ENCODE measurements at places on chromosomes 5 and 9. TPM values are rescaled to one million over a fixed set of nuclear protein-coding genes. Genes with fewer than 3 reads are reported as not detected.

TAF11L8 gene
- not detected for total RNA-seq

FBP1 gene
- not detected for total RNA-seq

MED7 gene
- total RNA-seq: 9.0 TPM

ENTREP1 gene
- under 0.01 TPM for total RNA-seq

VLDLR gene
- total RNA-seq: 4.7 TPM

NR4A3 gene
- total RNA-seq: under 0.01 TPM

GFI1B gene
- total RNA-seq: 0.32 TPM

IL4 gene
- not detected for total RNA-seq

TMEM215 gene
- total RNA-seq: not detected

REEP2 gene
- total RNA-seq: 13.0 TPM

CNTNAP3 gene
- total RNA-seq: 0.64 TPM

IFT74 gene
- 15.5 TPM for total RNA-seq

CNOT8 gene
- total RNA-seq: 60.5 TPM

ROR2 gene
- 5.2 TPM for total RNA-seq

DCANP1 gene
- not detected for total RNA-seq

RNF224 gene
- not detected for total RNA-seq

NKD2 gene
- 2.2 TPM for total RNA-seq

PCDHA4 gene
- total RNA-seq: 0.32 TPM

CFAP77 gene
- not detected for total RNA-seq

SYNPO gene
- total RNA-seq: 7.3 TPM

PCDHB7 gene
- total RNA-seq: under 0.01 TPM

SLCO6A1 gene
- under 0.01 TPM for total RNA-seq

IL9 gene
- total RNA-seq: not detected

IFNK gene
- total RNA-seq: not detected

TAF11L10 gene
- not detected for total RNA-seq

ACER2 gene
- 0.64 TPM for total RNA-seq

TMED7 gene
- 134 TPM for total RNA-seq

ENG gene
- total RNA-seq: 30.7 TPM

COL5A1 gene
- total RNA-seq: 295 TPM

WDR38 gene
- total RNA-seq: not detected

F2RL1 gene
- total RNA-seq: 26.3 TPM

GBGT1 gene
- 5.8 TPM for total RNA-seq

SLC6A18 gene
- total RNA-seq: not detected

SMIM33 gene
- total RNA-seq: not detected

PCDHGB6 gene
- total RNA-seq: 4.2 TPM

SPEF2 gene
- 4.3 TPM for total RNA-seq

FRMPD1 gene
- under 0.01 TPM for total RNA-seq

ANKRD20A1 gene
- total RNA-seq: not detected

ZNF608 gene
- 8.4 TPM for total RNA-seq

OGN gene
- total RNA-seq: not detected

Data from fibroblast of villous mesenchyme (primary cell).